Tibial artery (tissue), 4 donors: ENCODE measurements at places on chromosomes 1 and 21.

DNA sequence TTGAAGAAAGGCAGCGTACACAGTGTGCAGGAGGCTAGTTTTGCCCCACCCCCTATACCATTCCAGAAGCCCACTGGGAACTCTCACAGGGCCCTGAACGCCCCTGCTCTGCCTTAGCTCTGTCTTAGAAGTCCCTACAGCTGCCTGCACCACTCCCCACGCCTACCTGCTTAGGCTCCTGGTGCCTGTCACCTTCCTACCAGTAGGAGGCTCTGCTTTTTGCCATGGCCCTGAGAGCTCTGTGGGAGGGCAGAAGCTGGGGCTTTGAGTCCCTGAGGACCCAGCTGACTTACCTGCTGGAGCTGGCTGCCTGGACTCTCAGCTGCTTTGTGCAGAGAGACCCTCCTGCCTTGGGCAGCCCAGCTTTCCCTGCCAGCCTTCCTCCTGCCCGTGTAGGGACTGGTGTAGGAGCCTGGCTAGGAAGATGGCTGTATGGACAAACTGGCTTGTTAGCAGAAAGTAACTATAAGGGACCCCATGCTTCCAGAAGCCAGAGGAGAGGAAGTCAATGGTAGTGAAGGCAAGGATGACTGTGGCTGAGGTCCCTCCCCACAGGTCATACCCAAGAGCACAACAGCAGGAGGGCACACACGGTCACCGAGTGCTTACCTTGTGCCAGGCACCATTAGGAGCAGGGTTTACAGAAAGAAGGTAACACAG lies 9.8 kb upstream of the CELSR2 start:
- DNase-seq = no peak
- H3K27ac ChIP-seq = no peak overlapping the region
- no peaks in the 10 kb centered on the region for H3K4me1 ChIP-seq
- no peak overlapping the region for H3K4me3 ChIP-seq
- peaks cover 47% of the 10 kb centered on the region for H3K36me3 ChIP-seq

GRCh38 chr1:7233646-7234470 lies 448.6 kb downstream of the CAMTA1 start:
- no peaks in the 10 kb centered on the region for H3K36me3 ChIP-seq
- no peak overlapping the region for H3K4me3 ChIP-seq
- no peaks in the 10 kb centered on the region for H3K4me1 ChIP-seq

DNA sequence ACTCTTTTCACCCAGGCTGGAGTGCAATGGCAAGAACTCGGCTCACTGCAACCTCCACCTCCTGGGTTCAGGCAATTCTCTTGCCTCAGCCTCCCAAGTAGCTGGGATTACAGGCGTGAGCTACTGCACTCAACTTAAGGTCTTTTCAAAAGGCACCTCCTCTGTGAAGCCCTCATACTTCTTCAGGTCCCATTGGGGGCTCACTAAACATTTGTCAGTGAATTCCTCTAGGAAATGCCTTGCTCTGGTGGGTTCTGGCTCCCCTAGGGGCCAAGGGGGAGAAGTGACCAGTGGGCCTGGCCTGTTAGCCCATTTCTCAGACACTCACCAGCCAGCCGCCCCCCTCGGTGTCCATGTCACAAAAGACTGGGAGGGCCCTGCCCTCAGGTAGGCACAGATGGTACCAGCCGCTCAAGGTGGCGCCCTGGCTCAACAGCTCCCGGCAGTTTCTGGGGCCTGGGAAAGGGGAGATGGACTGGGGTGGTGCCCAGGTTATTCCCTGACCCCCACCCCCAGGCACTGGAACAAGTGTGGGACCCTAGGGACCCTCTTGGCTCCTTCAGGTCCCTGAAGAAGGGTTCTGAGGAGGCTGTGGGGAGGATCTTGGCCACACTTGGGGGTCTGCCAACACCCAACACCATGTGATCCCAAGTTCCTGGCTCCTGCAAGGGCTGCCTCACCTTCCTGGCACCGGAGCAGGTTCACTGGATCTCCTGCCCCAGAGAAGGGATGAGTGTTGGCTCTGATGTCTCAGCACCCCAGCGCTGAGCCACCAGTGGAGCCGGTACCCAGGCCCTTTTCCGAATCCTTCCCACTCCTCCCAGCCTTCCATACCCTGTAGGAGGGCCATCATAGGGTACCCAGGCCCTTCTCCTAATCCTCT lies 1.6 kb downstream of the FCN3 start:
- no peak overlapping the region for H3K4me3 ChIP-seq
- no peaks in the 10 kb centered on the region for H3K36me3 ChIP-seq
- no peaks in the 10 kb centered on the region for H3K27me3 ChIP-seq
- H3K27ac ChIP-seq = no peak overlapping the region
- H3K4me1 ChIP-seq = no peaks in the 10 kb centered on the region
- no peak for DNase-seq

DNA sequence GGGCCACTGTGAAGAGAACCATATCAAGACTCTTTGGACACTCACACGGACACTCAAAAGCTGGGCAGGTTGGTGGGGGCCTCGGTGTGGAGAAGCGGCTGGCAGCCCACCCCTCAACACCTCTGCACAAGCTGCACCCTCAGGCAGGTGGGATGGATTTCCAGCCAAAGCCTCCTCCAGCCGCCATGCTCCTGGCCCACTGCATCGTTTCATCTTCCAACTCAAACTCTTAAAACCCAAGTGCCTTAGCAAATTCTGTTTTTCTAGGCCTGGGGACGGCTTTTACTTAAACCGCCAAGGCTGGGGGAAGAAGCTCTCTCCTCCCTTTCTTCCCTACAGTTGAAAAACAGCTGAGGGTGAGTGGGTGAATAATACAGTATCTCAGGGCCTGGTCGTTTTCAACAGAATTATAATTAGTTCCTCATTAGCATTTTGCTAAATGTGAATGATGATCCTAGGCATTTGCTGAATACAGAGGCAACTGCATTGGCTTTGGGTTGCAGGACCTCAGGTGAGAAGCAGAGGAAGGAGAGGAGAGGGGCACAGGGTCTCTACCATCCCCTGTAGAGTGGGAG lies 36.3 kb upstream of the TDRD10 start:
- H3K4me1 ChIP-seq = no peaks in the 10 kb centered on the region
- no peak overlapping the region for H3K27ac ChIP-seq
- H3K36me3 ChIP-seq = peaks cover 13% of the 10 kb centered on the region
- H3K4me3 ChIP-seq = no peak overlapping the region
- no peak for DNase-seq
- no peaks in the 10 kb centered on the region for H3K27me3 ChIP-seq

- H3K27me3 ChIP-seq = peaks cover 91% of the 10 kb centered on the region
- peaks cover 7% of the 10 kb centered on the region for H3K4me1 ChIP-seq
- peak; percentile 58 for DNase-seq
- no peaks in the 10 kb centered on the region for H3K36me3 ChIP-seq
- no peak overlapping the region for H3K4me3 ChIP-seq
Observed at GRCh38 chr1:21663248-21663950, 5.8 kb downstream of the RAP1GAP start.

- H3K4me3 ChIP-seq = no peak overlapping the region
- no peak overlapping the region for H3K27ac ChIP-seq
- peaks cover 2% of the 10 kb centered on the region for H3K27me3 ChIP-seq
- H3K36me3 ChIP-seq = no peaks in the 10 kb centered on the region
- H3K4me1 ChIP-seq = no peaks in the 10 kb centered on the region
Observed at GRCh38 chr1:22792396-22793160, 81.9 kb downstream of the EPHB2 start.

DNA sequence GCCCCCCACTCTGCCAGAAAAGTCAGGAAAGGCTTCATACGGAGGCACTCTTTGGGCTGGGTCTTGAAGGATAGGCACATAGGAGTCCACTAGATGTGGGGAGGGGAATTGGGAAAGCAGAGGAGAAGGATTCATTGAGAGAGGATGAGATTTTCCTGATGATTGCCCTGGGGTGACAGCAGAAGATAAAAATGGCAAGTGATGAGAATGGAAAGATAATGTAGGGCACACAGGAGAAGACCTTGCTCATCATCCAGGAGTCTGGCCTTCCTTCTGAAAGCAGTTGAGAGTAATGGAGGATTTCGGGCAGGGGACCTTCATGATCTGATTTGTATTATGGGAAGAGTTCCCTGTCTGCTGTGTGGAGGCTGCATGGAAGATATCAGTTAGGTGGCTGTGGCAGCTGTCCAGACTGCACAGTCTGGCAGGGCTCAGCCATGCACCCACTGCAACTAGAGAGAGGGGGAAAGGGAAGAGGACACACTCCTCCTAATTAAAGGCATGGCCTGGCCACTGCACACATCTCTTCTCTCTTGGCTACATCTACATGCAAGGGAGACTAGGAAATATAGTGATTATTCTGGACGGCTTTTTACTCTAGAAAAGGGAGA lies 9.6 kb upstream of the FABP3 start:
- no peak overlapping the region for H3K4me3 ChIP-seq
- H3K27me3 ChIP-seq = no peaks in the 10 kb centered on the region
- H3K27ac ChIP-seq = no peak overlapping the region
- H3K4me1 ChIP-seq = no peaks in the 10 kb centered on the region
